ENCODE measurements at places on chromosomes 7 and 10.
A peak's percentile ranks its signal among the peaks of the same experiment; 100 is the strongest.

GRCh38 chr7:31734456-31734855 lies 47.4 kb downstream of the PPP1R17 start:
- DNase-seq: no peak

GRCh38 chr7:28179120-28180030 lies 1.2 kb downstream of the JAZF1 start:
- DNase-seq: no peak

GRCh38 chr7:18046601-18047000 lies 19.0 kb upstream of the PRPS1L1 start:
- DNase-seq: no peak

DNA sequence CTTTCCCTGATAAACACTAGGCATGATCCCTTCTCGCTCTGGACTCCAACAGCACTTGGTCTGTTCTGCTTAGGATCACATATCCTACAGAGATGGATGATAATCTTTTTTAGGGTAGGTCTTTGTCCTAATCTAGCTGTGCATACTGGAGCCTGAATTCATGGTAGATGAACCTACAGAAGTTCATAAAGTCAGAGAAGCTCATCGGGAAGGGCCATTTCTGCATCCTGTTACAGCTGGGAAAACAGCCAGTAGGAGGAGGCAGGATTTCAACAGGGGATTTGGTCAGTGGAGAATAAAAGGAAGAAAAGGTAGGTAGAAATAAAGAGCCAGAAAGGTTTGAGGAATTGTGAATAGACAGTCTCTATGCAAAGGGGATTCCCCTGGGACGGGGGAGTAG lies 101.4 kb downstream of the ANK3 start:
- no peak for DNase-seq

DNA sequence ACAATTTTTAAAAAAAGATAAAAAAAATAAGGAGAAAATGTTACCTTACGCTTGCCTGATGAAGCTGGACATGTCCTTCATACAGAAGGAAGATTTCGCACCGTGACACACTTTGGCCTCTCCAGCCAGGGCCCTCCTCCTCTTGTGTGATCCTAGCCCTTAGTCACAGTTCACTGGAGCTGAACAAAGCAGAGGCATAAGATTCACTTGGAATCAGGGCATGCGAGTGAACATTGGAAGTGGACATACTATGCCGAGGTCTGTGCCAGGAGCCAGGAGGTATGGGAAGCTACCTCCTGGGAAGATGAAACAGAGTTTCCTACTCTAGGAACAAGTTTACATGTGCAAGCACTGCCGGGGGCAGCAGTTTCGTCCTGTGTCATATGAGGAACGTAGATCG lies 91.5 kb downstream of the XPNPEP1 start:
- DNase-seq: no peak

GRCh38 chr7:69218576-69218975 lies 379.7 kb upstream of the AUTS2 start:
- no peak for DNase-seq

GRCh38 chr10:7192831-7193361 lies 217.9 kb downstream of the SFMBT2 start:
- no peak for DNase-seq

DNA sequence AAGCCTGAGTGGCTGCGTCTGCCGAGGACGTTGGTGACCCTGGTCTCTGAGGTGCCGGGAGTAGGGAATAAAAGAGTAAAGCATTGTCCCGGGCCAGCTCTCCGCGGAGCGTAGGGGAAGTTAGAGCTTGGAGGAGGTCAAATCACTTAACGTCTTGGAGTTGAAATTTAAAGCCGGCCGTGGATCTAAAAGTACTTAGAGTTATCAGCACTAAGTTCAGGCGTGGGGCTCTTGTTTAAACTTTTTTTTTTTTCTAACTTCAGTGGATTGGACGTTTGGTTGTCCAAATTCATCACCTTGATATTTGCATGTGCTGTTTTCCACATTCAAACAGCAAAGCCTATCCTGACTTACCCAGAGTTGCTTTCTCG lies 700 bp downstream of the NIPSNAP2 start:
- DNase-seq: no peak

GRCh38 chr7:131004371-131004770 lies 270.4 kb upstream of the KLF14 start:
- DNase-seq: no peak

- DNase-seq: no peak
Observed at GRCh38 chr10:10819206-10819856, 198.3 kb upstream of the CELF2 start.

GRCh38 chr10:53957401-53957800 lies 843.6 kb downstream of the PCDH15 start:
- no peak for DNase-seq

DNA sequence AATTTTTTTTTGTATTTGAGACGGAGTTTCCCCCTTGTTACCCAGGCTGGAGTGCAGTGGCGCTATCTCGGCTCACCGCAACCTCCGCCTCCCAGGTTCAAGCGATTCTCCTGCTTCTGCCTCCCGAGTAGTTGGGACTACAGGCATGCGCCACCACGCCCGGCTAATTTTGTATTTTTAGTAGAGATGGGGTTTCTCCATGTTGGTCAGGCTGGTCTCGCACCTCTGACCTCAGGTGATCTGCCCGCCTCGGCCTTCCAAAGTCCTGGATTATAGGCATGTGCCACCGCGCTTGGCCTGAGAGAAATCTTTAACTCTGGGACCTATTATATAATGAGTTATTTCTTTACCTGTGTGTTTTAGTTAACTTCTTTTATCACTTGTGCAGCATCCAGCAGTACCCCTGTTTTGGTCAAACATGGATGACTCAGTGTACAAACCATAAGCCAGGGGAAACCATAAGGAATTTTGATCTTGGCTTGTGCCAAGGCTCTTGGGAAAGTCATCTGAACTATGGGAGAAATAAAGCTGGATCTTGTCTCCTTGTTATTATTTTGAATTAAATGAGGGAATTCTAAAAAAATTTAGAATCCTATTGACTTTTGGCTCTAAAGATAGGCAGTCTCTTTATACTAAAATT lies 23.6 kb upstream of the ZRANB1 start:
- DNase-seq: peak; percentile 43

GRCh38 chr7:104789780-104790179 lies 224.2 kb upstream of the KMT2E start:
- DNase-seq: no peak

DNA sequence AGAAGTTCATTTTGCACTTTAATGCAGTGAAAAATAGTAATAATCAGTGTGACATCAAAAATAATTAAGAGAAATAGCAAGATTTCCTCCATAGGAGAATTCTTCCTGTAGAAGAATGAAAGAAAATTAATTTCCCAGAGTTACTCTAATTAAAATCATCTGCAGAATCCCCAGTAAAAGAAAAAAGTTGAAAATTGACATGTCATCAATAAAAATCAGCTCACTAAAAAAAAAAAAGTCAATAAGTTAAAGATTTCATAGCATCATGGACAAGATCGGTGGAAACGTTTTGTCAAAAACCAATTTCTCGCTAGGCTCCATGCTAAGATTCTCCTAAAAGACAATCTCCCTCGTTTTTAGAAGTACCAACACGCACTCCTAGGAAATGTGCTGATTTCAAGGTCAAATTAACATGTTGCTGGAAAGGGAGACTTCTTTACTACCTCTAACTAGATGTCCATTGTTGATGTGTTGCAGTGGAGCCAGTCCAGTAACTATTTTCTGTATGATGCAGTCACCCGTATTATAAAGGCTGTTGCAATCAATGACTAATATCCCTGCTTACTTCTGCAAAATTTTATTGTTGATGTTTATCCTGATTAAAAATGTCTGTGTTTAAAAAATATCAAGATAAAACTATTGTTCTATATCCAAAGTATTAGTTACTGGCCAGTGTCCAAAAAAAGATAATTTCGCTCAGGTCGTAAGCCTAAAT lies 591.9 kb upstream of the MGMT start:
- DNase-seq: no peak

DNA sequence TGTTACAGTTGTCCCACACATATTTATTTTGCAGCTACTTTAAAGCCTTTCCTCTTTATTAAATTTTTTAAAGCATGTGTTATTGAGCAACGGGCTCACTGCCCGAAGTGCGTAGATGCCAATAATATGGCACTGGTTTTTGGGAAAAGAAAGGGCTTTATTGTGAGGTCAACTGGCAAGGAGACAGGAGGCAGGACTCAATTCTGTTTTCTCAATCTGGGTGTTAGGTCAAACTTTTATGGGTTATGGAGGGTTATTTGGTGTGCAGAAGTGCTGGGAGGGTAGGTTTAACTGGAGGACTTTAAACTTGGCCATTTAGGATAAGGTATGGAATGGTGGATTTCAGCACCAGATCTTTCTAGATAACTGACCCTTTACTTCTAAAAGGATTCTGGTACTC lies 183.6 kb downstream of the LRRC4 start:
- no peak for DNase-seq

- DNase-seq: no peak
Observed at GRCh38 chr10:131872827-131873375, 27.9 kb upstream of the PPP2R2D start.

- no peak for DNase-seq
Observed at GRCh38 chr10:125983161-125983560, 86.8 kb downstream of the FANK1 start.

DNA sequence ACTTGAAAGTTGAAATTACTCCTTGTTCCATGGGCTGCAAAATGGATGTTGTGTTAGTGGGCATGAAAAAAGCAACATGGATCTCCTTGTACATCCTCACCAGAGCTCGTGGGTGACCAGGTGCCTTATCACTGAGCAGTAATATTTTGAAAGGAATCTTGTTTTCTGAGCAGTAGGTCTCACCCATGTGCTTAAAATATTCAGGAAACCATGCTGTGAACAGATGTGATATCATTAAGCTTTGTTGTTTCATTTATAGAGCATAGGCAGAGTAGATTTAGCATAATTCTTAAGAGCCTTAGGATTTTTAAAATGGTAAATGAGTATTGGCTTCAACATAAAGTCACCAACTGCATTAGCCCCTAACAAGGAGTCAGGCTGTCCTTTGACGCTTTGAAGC lies 316.6 kb downstream of the TYW1 start:
- DNase-seq: no peak

GRCh38 chr10:63593576-63593975 lies 72.4 kb downstream of the REEP3 start:
- DNase-seq: no peak

DNA sequence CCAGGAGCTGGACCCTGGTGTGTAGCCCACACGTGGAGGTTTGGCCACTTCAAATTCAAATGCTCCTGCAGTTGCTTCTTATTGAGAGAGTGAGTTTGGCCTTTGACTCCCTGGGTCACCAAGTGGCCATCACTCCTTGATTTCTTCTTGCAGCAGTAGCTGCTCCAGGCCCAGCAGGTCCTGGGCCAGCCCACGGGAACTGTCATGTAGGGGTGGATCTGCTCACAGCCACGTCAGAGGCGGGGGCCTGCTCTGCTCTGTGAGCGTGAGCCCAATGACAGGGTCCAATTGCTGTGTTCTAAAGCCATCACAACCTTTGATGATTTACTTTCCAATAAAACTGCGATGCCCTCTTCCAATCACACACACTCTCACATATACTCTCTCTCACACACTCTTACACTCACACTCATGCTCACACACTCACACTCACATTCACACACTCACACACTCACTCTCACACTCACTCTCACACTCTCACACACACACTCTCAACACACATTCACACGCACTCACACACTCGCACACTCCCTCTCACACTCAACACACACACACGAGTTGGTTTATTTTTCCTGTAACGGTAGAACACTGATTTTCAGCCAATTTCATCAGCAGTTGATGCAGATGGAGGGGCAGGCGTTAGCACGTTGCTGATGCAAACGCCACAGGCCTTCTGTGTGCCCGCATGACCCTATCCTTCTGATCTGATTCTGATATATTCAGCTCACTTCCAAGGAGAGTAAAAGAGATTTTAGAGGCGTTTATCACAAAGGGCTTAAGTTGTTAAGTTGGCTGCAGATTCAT lies 210.7 kb upstream of the PPP2R2D start:
- no peak for DNase-seq

- DNase-seq: peak; percentile 82
Observed at GRCh38 chr7:83677180-83677866, 28.4 kb upstream of the SEMA3E start.

DNA sequence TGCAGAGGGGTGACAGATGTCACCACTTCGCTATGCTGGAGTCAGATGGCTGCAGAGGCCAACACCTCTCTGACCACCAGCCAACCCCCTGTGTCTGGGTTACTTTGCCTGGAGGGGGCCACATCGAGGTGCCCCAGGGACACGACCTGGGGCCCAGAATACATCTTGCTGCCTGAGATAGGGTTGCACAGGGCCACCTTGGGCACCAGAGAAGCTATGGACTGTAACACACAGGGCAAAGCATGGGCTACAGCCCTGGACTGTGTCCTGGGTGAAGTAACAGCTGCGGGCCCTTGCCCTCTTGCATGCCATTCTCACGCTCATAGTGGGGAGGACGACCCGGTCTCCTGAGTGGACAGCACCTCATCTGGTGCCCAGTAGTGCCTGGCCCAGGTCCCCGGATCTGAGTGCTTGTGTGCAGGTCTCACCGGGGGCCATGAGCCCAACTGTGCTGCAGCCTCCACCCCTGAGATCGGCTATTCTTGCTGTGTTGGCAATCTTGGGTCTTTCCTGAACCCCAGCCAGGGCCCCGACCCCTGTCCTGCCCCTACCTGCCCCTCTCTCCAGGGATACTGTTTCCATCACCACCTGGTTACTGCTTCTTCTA lies 115.2 kb upstream of the GDF10 start:
- DNase-seq: no peak

- no peak for DNase-seq
Observed at GRCh38 chr7:157793973-157794745, 457.4 kb downstream of the DNAJB6 start.

GRCh38 chr10:33334805-33335550 lies 511 bp upstream of the NRP1 start:
- peak; percentile 87 for DNase-seq

- no peak for DNase-seq
Observed at GRCh38 chr7:73871163-73872011, 10.4 kb downstream of the TMEM270 start.

- no peak for DNase-seq
Observed at GRCh38 chr7:100603726-100604027, 1.5 kb downstream of the PCOLCE start.

DNA sequence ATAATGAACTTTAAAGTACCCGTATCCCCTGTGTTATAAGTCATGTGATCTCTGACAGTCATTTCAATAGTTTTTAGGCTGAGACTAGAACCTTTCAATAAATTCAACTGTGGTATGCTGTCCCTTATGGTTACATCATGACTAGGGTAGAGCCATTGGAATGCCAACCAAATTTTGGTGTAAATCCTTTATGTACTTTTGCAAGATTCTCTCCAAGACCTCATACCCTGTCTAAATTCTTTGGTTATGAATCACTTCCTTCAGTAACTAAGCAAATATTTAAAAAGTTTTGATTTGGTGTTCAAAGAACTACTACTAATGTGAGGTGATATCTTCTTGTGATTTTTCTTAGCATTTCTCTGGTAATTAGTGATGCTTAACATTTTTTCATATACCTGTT lies 20.8 kb upstream of the OR6B1 start:
- DNase-seq: no peak

Measured in fibroblast of skin of left biceps (primary cell).